NCI-H524 (cell line): ENCODE measurements at places on chromosomes 1 and 21.

GRCh38 chr1:233086961-233087881 is 136.8 kb downstream of the NTPCR start:
- no peak for DNase-seq

GRCh38 chr1:61007534-61008364 is 74.6 kb upstream of the NFIA start:
- DNase-seq, result no peak

DNA sequence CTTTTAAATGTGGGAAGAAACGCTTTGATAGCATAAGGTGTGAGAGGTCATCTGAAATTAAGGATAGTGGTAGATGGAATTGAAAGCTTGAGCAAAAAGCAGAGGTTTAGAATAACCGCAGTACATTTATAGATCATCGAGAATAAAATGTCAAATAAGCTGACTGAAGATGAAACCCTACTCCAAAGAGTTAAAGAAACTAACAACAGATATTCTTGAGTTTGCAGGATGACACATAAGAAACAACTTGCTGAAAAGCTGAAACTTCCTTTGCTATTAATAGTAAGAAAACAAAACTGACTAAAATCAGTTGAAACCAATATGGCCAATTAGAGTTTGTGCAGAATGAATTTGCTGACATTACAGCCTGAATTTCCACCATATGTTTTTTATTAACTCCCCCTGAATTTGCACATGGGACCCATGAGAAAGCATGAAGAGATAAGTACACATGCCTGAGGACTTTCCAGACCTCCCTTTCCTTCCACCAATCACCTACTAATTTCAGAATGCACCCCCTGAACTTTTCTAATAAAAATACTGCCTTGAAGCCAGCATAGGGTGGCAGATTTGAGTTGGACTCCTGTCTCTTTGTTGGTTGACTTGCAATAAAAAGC is 1.7 kb upstream of the C1orf185 start:
- no peak for DNase-seq

- DNase-seq, result no peak
Observed at GRCh38 chr1:202144402-202145067, at the start of gene ARL8A. Gene ARL8A, minus strand, starts transcription at chr1:202144737. Its CDS starts 165 bp downstream, at chr1:202144572.

DNA sequence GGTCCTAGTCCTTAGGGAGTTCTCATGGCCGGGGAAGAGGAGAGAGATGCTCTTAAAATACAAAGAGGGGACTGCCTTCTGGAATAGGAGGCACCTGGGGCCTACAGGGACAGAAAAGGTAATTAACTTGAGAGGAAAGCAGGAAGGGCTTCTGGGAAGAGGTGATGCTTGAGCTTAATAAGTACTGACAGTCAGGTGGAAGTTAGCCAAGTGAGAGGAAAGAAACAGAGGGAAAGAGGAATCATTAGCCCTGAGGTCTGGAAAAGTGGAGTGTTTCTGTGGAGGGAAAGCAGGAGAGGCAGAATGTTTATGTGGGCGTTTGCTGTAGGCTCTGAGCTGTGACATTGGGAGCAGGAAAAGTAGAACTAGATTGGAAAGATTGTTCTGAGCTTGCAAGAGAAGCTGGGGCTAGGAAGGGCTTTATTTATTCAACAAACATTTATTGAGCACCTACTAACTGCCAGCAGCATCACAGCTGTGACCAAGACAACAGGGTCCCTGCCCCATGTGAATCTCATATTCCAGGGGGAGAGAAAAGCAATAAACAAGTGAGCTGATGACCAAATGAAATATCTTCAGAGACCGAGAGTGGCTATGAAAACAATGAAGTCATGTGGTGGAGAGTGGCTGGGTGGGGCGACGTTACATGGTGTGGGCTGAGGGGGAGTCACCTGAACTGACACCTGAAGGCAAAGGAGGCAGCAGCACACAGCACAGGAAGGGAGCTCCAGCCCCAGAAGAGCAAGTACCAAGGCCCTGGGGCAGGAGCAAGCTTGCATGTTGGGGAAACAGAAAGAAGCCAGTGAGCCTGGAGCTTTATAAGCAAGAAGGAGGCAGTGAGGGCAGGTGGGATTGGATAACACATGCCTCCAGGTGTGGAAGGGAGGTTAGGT is 4.4 kb upstream of the FNDC5 start:
- DNase-seq, result no peak

DNA sequence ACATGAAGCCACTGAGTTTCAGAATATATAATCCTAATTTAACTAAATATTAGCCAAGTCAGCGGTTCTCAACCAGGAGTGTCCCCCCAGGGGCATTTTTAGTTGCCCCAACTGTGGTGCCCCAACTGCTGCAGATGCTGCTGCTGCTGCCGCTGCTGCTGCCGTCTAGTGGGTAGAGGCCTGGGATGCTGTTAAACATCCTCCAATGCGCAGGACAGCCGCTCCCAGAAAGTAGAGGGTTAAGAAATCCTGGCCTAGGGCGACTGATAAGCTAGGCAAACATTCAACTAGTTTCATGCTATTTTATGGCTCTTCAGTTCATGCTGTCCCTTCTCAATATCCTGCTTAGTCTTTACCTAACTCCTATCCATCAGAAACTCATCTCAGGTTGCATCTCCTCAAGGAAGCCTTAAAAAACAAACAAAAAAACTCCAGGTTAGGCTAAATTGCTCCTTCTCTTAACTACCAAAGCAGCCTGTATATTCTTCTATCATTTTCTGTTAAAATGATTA is 9.9 kb upstream of the DCAF6 start:
- DNase-seq, result no peak

DNA sequence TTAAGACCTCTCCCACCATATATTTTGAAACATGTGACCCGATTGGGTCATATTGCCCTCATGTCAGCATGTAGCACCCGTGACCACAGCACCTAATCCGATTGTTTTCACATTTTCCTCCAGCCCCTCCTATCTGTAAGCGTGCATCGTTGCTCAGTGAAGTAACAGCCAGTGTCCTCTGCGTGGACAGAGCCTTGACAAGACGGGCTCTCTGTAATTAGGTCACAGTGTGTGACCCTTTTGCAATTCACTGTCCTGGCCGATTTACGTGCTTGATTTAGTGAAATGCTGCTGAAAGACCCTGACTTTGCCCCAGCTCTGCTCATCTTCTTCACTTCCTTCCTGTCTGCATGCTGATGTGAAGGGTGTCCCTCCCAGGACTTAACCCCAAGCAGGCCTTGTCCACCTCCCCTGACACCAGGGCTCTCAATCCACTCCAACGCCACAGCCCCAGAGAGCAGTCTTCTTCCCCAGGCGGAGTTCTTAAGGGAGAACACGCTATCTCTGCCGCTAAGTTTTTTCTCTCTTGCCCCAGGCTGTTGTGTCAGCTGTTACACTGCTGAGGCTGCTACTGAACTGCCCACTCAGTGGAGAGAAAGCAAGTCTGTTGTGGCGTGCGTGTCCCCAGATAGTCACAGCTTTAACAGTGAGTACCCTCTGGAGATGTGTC is 19.4 kb downstream of the URB2 start:
- no peak for DNase-seq

DNA sequence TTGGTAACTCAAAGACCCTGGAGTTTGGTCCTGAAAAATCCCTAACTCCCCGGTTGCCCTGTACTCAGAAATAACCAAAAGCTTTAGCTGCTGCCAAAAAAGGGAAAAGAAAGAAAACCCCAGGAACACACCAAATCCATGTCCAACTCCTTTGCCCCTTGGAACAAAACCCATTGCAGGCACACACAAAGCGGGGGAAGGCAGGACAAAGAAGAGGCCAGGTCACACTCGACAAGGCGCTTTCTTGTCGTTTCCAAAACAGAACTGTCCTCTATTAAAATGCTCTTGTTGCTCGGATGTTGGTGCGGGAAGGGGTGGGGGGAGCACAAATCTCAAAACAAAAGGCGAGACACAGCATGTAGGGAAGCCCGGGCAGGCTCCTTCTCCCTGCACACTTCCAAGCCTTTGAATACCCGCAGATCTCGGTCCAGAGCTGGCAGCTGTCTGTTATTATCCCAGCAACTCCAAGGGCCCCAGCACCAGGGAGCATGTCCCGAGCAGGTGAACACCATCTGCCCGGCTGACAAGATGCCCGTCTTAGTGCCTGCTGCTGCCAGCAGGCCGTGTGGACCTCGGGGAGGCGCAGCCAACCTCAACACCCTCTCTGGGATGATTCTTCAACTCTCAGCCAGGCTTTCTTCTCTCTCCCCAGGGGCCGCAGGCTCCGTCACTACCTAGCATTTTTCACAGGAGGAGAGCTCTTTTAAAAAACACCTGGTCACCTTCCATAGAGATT is 96.4 kb downstream of the SSBP3 start:
- DNase-seq, result peak; percentile 96

GRCh38 chr1:233587958-233588799 is 25.7 kb upstream of the KCNK1 start:
- DNase-seq, result no peak

- no peak for DNase-seq
Observed at GRCh38 chr1:237146241-237146640, 104.3 kb downstream of the RYR2 start.

DNA sequence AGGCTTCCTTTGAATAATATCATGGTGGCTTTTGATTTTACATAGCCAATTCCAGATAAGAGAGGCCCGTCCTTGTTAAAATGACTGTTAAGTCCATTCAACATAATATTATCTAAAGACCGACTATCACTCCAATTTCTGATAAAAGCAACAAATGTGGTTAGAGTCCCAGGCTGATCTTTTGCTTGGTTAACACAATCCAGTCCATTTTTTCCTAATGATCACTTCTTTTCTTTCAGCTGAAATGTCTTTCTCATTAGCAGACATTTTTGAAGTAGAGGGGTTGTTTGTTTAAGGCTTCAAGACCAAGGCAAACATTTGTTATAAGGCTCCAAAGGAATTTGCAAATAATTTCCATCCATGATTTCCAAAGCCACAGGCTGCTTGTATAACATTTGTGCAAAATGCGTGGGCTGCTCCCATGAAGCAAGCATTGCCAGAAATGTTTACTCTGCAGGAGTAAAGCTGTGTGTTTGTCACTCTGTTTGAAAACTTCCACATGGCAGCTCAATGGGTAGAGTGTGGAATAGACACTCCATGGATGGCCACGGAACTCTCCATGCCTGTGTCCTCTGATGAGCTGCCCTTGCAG is 111.5 kb downstream of the PSMG1 start:
- DNase-seq, result no peak

- DNase-seq, result no peak
Observed at GRCh38 chr1:111973150-111973790, 16.2 kb downstream of the KCND3 start.

- DNase-seq, result no peak
Observed at GRCh38 chr1:221503268-221503667, 238.6 kb downstream of the DUSP10 start.

DNA sequence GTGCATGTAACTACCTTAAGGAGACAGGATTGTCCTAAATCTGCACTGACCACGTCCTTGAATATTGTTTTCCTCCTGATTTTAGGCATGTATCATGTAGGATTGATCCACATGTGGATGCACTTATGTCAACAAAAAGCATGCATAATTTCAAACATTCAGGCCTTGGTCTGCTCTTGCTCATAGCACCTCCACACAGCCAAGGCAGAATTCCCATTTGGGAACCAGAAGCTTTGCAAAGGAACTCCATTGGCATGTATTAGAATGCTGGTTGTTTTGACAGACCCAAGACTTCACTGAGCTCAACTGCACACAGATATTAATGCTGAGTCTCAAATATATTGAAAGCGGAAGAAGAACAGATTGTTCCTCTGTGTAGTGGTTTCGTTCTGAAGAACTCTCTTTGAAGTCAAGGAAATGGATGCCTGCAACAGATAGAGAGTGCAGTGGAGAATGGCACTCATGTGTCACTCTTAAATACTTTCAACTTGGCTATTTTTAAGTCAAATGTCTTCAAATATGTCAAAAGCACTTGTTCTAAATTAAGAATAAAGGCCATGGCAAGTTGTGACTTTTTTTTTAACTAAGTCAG is 387.6 kb downstream of the LTN1 start:
- no peak for DNase-seq

DNA sequence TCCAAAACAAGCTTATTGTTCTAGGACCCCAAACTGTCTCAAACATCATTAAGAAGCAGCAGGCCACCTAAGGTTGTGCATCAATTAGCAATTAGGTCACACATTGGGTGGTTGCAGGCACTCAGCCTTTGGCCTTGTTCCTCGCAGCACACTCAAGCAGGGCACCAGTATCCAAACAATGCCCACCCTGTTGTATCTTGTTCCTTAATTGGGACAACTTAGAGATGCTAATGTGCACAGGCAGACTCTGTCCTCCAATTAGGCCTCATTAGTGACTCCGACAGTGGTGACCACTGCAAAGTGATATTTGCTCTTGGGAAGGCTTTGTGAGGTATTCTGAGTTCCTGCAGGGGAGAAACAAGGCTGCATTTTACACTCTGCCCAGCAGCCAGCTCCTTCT is 515.1 kb upstream of the PTBP2 start:
- DNase-seq, result no peak

GRCh38 chr1:5943343-5944124 is 48.7 kb downstream of the NPHP4 start:
- DNase-seq, result no peak

DNA sequence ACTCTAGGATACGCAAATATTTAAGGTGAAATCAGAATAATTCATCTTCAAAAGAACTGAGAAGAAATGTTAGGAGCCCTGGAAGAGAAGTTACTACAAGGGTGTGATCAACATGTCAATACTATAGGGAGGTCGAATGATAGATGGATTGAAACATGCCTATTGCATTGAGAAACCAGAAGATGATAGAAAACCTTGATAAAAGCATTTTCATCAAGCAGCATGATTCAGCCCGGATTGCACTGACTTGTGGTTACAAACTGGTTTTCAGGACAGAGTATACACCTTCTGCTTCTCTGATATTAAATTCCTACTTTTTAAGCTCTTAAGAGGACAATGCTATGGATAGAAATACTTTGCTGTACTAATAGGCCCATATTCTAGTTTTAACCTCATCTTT is 164.2 kb downstream of the FMN2 start:
- no peak for DNase-seq

- no peak for DNase-seq
Observed at GRCh38 chr1:94929351-94930217, 2.7 kb upstream of the CNN3 start.

DNA sequence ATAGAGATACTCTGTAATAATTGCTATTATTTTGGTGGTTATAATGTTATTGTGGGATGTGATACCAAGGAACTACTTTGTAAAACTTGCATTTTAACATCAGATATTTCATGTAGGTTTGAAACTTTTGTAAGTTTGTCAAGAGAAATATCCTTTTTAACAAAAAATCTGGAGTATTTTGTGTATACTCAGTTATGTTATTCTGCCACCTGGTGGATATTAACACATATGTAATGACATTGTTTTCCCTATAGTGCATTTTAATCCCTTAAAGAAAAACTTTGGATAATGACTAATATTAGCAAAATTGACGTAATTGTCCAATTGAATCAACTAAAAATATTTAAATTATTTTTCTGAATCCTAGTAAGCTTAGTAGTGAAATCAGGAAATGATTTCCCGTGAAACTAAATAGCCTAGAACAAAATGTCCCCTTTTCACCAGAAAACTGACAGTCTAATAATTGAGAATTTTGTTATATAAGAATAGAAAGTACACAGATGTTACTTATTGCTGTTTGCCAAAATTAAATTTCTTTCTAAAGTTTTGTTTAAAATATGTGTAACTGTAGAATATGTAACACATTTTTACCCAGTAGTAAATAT is 39.6 kb downstream of the KCTD3 start:
- no peak for DNase-seq

- DNase-seq, result no peak
Observed at GRCh38 chr1:46370214-46370633, 23.9 kb upstream of the FAAH start.
